MG63 (cell line): ENCODE measurements at places on chromosomes 4 and X. TPM values are rescaled to one million over a fixed set of nuclear protein-coding genes. Genes with fewer than 3 reads are reported as not detected.

GPC4 gene
- total RNA-seq = 0.66 and 0.96 TPM in 2 replicates

C4orf33 gene
- total RNA-seq = 3.6 and 3.9 TPM in 2 replicates

ZBTB49 gene
- total RNA-seq = 0.52 and 3.3 TPM in 2 replicates

PAGE2B gene
- not detected in 2 replicates for total RNA-seq

- DNase-seq = no peak
Observed at GRCh38 chr4:147801820-147802219, 69.9 kb downstream of the ARHGAP10 start.

LUZP4 gene
- not detected in 2 replicates for total RNA-seq

DKK2 gene
- total RNA-seq = not detected in 2 replicates
